ENCODE measurements at places on chromosomes 13 and 19.

DNA sequence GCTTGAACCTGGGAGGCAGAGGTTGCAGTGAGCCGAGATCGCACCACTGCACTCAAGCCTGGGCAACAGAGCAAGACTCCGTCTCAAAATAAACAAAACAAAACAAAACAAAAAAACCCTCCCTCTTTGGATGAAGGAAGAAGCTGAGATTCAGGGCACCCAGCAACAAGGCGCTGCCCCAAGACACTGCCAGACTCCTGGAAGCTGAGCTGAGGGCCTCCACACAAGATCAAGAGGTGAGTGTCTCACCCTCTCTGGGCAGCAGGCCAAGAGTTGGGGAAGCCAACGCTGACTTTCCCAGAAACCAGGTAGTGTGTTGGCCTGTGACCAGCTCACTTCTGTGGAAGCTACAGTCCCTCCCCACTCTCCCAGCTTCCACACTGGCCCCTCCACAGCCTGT lies 3.7 kb upstream of the TYROBP start:
- no peak for DNase-seq

DNA sequence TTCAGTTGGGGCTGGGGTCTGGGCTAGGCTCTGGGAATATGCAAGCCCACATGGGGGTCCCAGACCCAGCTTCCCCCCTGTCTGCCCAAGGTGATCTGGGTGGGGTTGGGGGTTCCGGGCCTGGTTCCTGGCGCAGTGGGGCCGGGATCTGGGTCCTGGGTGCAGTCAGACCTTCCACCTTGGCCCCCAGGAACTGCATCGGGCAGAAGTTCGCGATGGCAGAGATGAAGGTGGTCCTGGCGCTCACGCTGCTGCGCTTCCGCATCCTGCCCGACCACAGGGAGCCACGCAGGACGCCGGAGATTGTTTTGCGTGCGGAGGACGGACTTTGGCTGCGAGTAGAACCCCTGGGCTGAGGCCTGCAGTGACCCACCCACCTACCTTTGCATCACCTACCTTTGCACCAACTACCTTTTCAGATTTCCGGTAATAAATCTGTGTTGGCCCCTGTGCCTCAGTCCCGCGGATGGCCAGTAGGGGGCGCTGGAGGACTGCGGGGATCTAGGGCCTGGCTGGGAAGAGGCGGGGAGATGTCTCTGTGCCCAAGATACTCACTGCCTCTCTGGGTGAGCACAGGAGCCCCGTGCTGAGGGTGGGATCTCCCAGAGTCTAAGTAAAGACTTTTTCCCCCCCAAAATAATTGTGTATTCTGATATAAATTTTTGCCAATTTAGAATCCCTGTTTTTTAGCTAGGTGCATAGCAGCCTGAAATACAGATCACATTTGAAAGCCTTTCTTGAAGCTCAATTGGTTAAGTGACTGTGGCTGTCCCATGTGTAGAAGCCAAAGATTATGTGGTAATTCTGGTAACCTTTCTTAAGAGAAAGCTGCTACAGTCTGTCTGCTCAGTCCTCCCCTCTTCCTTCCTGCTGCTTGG lies 11.5 kb upstream of the CYP4F3 start:
- DNase-seq: peak; percentile 85

GRCh38 chr19:45468803-45469131 lies 971 bp downstream of the FOSB start:
- no peak for DNase-seq

DNA sequence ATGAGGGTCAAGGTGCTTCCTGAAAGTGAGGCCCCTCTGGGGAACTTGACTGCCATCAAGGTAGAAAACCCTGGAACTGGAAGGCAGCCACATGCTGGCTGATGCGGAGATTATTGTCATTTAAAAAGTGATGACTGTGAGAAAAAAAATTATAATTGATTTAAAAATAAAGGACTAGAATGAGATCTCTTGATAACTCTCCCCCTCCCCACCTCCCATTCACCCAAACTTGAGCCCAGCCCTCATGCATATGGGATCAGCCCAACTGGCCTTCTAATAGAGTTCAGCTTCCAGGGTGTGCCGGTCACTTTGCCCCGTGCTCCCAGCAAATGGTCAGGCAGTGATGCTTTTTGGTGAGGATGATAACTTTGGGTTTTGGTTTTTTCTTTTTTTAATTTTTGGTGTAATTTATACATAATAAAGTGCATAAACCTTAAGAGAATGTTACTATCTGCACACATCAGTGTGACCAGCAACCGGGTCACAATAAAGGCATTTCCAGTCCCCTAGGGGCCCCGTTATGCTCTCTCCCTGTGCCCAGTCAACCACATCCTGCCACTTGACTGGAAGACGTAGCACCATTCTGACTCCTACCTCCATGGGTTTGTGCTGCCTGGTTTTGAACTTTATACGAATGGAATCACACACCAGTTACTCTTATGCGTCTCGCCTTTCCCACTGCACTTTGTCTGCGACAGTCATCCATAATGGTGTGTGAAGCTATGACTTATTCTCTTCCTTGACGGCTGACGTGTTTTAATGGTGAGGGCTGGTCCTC lies 187.9 kb downstream of the USP12 start:
- no peak for DNase-seq

GRCh38 chr19:12786141-12786870 lies 5.0 kb upstream of the JUNB start:
- DNase-seq: no peak

- no peak for DNase-seq
These were observed 33.6 kb upstream of the NANOS3 start for GRCh38 chr19:13843104-13843921.

- DNase-seq: no peak
These were observed 319.6 kb downstream of the TEX29 start for GRCh38 chr13:111640006-111640405.

- no peak for DNase-seq
These were observed 484.6 kb downstream of the TSHZ3 start for GRCh38 chr19:30864391-30865215.

- DNase-seq: no peak
These were observed 218.5 kb downstream of the ZNF536 start for GRCh38 chr19:30590596-30591229.

DNA sequence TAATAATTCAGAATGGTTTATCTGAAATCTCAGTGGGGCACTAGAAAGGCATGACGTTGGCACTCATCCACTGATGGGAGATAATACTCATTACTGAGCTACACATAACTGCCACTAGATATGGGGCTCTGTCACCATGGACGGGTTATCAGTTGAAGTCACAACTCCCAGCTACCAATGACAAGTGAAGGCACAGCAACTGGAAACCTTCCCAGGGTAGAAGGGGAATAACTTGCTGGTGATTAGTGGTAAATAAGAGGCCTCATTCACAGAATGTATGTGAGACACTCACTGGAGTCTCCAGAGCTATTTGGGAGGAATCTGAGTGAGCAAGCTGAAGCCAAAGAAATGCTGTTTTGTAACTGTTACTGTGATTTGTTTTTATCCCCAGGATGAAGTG lies 249.6 kb downstream of the ENOX1 start:
- no peak for DNase-seq

- no peak for DNase-seq
These were observed 46.7 kb downstream of the ZNF729 start for GRCh38 chr19:22332924-22333323.

GRCh38 chr19:18292810-18293641 lies 11.6 kb upstream of the JUND start:
- DNase-seq: no peak

- DNase-seq: no peak
These were observed 3.9 kb upstream of the KLK15 start for GRCh38 chr19:50837300-50837699.

GRCh38 chr19:23314505-23315251 lies 64.5 kb upstream of the ZNF724 start:
- no peak for DNase-seq
